ENCODE measurements at places on chromosomes 2 and 18.

- no peak for DNase-seq
Measured at GRCh38 chr18:35581898-35582641, 530 bp downstream of the GALNT1 start.

DNA sequence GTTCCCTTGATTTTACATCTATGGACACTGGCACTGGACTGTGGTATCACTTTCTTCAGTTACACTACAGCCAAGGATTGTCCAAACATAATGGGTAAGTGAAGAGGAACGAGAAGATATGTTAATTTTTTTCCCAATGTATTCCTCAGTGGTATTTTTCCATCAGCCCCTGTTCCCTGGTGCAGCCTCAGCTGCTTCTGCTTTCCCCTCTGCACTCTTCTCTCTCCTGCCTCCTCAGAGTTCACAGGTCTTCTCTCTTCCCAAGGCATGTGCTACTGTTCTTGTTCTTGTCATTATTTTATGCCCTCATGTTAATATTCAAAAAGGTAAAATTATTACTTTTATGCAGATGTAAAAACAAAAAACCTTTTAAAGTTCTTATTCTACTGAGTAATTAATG lies 378.0 kb upstream of the NRXN1 start:
- no peak for DNase-seq

GRCh38 chr2:150207979-150208378 lies 279.5 kb downstream of the RND3 start:
- no peak for DNase-seq

DNA sequence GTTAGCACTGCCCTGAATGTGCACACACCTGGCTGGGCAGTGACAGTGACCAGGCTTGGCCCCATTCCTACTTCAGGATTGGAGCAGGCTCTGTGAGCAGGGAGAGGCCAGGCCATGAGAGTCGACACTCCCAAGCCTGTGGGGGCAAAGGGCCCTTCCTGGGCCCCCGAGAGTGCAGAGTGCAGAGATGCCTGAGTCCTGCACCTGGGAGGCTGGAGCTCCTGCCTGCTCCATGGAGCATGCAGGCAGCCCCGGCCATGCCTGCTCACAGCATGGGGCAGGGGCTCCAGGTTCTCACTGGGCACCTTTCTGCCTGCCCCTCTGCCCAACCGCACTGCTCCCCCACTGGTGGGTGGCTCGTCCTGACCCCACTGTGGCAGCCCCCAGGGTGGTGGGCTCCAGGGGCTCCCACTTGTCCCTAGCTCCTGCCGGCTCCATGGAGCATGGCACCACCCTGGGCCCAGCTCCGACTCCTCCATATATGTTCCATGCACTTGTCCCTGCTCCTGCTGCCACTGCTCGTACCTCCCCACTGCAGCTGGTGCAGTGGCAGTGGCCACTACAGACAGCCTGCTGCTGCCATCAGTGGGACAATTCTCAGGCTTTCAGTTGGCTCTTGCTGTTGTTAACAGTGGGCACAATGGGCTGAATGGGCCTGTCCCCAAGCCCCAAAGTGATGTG lies 282.0 kb downstream of the RPRM start:
- no peak for DNase-seq

DNA sequence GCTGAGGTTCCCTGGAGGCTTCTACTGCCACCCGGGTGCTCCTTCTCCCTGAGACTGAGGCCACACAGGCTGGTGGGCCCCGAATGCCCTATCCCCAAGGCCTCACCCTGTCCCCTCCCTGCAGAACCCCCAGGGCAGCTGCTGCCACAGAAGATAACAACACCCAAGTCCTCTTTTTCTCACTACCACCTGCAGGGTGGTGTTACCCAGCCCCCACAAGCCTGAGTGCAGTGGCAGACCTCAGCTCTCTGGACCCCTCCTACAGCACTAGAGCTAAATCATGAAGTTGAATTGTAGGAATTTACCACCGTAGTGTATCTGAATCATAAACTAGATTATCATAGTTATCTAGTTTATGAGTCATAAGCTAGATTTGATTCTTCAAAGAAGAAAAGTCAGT lies 7.3 kb upstream of the CENPA start:
- no peak for DNase-seq

- DNase-seq = no peak
Measured at GRCh38 chr2:65379721-65380171, 52.7 kb downstream of the SPRED2 start.

DNA sequence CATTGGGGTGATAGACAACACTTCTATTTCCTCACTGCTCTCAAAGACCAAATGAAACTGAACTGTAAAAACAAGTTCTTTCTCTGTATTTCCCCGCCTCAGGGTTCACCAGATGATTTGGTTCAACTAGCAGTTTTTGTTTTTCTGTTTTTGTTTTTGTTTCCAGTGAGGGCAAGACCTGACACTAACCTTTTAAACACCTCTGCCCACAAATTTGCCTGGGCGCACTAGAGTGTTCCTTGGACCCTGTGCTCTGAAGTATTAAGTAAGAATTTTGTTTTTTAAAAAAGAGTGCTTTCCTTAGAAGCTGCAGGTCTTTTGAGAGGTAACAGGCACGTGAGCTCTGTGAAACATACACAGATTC lies 92.9 kb downstream of the DYSF start:
- no peak for DNase-seq

- no peak for DNase-seq
Measured at GRCh38 chr18:45232061-45232460, 383.2 kb upstream of the SLC14A2 start.

DNA sequence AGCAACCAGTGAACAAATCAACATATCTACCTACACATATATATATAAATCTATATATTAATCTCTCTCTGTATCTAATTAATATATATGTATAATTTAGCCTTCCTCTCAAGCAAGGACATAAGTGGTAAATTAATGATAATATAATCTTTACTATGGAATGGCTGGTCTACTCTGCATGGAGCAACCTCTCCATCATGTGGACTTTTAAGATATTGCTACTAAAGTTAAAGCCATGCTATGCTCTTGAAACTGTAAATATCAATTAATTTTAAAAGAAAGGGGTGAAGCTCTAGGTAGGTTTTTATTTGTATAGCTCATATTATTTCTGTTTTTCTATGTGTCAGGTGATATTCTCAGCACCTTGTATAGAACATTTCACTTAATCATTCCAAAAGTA lies 147.0 kb downstream of the PPP1R1C start:
- DNase-seq = no peak

DNA sequence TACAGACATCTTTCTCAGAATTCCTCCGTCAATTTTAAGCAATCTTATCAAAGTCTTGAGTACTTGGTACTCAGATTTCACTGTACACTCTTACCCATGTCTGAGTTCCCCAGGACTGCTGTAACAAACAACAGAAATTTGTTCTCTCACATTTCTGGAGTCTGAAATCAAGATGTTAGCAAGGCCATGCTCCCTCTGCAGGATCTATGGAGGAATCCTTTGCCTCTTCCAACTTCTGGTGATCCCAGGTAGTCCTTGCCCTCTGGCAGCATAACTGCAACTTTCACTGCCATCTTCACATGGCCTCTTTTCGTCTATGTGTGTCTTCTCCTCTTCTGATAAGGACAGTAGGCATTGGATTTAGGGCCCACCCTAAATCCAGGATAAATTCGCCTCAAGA lies 17.1 kb upstream of the CACNB4 start:
- no peak for DNase-seq

DNA sequence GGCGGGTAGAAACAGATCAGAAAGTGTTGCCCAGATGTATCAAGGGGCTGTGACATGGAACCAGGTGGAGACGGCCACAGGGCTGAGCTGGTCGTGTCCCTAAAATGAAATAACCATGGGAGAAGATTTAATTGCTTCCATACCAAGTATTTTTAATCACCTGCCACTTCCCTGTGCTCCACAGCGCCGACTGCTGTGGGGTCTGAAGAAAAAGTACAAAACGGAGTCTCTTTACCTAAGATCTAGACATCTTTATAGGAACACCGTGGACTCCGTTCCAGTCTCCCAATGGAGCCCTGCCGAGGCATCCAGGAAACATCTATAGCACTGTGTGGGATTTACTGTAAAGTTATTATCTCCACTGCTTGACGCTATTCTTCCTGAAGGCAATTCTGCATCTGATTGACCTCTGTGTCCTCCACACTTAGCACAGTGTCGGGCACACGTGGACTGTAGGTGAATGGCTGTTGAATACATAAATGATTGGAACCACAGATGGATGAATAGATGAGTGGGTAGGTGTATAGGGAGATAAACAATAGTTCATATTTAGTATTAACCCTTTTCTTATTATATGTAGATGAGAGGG lies 21.6 kb upstream of the GYPC start:
- DNase-seq = no peak

DNA sequence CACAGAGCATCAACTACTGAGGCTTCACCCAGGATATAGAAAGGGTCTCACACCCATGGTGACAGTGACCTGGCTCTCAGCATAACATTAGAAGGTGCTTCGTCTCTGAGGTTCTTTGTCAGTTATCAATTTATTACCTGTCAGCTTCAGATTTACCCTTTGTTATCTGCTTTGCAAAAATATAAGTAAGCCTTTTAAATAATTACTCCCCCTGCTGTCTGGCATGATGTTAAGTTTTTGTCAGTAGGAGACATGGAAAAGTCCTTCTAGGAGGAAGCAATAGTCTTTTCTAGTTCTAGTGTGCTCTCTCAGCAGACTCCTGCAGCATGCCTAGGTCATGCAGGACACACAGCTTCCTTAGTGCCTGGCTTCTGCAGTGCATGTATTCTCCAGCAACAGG lies 149.9 kb downstream of the RDH14 start:
- no peak for DNase-seq

GRCh38 chr2:119371111-119371510 lies 4.3 kb downstream of the DBI start:
- no peak for DNase-seq

- DNase-seq = no peak
Measured at GRCh38 chr2:121173112-121173511, 111.9 kb downstream of the TFCP2L1 start.

- DNase-seq = no peak
Measured at GRCh38 chr18:44712025-44712424, 31.3 kb downstream of the SETBP1 start.

DNA sequence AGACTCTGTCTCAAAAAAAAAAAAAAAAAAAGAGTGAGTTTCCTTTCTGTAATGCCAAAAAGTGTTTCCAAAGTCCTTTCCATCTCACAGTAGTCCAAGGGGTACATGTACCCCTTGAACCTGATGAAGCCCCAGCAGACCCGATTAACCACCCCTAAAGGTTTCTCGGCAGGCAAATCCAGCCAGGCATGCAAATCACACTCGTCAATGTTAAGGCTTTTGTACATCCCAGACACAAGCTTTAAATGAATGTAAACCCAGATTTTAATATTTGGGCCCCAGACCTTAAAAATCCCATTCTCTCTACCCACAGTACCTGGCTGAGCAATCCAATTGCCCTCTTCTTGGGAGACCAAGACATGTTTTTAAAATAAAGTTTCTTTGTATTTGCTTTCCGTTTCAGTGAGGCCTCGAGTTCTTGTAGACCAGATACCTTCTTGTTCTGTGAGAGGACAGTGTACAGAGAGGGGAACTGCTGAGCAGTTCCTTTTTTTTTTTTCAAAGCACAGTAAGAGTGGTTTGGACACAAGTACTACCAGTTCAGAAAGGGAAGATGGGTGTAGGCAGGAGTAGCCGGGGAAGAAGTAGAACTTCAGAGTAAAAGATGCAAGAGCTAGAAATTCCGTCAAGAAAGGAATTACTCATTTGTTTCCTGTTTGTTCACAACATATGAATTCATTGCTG lies at the start of gene NLRC4:
Gene NLRC4, minus strand, starts transcription at position 465 of the 684 bp plus-strand sequence. CDS start 8,111 bp downstream, outside the sequence.
- DNase-seq = no peak

DNA sequence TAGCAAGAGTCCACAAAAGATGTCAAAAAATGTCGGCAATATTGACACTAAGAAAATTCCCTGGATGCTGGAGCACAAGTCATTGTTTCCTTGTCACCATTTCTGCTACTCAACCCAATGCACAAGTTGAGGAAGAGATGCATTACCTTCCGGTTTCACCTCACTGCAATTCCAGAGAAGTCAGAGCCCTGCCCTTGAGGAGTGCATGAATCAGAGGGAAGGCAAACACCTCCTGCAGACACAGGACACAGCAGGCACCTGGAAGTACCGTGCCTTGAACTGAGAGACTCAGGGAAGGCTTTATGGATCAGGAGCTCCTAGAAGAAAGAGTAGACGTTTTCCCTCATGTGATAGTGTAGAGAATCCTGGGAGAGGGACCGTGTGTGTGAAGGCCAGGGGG lies 62.7 kb upstream of the ARL4C start:
- no peak for DNase-seq

GRCh38 chr2:182891611-182892010 lies 25.2 kb upstream of the FRZB start:
- DNase-seq = no peak

- no peak for DNase-seq
Measured at GRCh38 chr2:66602341-66602740, 167.4 kb downstream of the MEIS1 start.

DNA sequence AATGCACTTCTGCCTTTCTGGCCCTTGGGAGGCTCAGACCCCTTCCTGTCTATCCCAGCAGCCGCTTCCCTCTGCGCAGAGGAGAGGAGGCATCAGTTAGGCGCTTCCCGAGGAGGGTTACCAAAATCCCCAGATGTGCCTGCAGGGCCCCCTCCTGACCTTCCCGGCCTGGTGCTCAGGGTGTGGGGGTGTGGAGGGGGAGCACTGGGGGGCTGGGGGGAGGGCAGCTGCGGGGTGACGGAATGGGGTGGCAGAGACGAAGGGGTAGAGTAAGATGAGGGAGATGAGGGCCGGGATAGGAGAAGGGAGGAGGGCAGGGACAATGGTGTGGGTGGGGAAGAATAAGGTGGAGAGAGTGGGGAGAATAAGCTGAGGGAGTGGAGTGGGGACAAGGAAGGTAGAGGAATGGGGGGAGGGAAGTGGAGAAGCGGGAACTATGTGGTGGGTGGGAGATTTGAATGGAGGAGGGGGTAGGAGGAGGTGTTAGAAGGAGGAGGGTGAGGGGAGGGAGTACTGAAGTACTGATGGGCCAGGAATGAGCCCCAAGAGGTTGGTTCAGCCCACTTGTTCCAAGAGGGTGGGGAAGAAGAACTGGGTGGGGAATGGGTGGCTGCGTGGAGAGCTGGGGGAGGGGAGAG lies 6.5 kb upstream of the ZAP70 start:
- no peak for DNase-seq

- DNase-seq = no peak
Measured at GRCh38 chr18:63817441-63818051, 42.3 kb downstream of the SERPINB7 start.

DNA sequence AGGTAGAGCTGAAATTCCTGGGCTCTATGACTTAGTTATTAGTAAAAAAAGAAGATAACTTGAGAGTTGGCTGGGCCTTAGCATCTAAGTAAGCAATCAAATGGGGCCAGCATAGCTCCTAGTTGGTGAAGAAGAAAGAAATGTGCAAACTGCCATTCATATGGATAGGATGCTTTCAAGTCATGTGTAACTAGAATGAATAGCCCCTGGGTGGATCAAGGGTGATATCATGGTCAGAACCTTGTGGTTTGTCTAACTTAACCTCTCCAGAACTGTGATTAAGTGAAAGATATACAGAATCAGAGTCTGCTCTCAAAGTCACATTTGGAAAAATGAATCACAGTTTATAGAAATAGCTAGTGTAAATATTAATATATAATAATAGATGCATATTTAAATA lies 198.7 kb upstream of the DTNA start:
- no peak for DNase-seq
